ENCODE measurements at places on chromosomes 2 and 18.

DNA sequence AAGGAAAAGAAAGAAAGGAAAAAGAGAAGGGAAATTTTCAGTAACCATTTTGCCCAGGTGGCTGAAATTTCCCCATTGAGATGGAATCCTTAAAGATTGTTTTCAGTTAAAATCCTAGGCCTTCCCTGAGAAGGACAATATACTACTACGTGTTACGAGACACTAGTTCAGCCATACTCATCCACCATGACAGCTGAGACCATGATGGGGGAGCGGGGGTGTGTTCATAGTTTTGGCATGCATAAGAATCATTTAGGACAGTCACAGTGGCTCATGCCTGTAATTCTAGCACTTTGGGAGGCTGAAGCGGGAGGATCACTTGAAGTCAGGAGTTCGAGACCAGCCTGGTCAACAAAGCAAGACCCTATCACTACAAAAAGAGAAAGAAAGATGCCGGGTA, 28.0 kb downstream of the PLA2R1 start:
- DNase-seq, result no peak

- peak; percentile 38 for DNase-seq
Measured at GRCh38 chr2:9800975-9801726, 42.1 kb upstream of the TAF1B start.

GRCh38 chr2:204495381-204495780, 49.9 kb upstream of the PARD3B start:
- DNase-seq, result no peak

- no peak for DNase-seq
Measured at GRCh38 chr2:70630761-70631160, 77.1 kb upstream of the TGFA start.

DNA sequence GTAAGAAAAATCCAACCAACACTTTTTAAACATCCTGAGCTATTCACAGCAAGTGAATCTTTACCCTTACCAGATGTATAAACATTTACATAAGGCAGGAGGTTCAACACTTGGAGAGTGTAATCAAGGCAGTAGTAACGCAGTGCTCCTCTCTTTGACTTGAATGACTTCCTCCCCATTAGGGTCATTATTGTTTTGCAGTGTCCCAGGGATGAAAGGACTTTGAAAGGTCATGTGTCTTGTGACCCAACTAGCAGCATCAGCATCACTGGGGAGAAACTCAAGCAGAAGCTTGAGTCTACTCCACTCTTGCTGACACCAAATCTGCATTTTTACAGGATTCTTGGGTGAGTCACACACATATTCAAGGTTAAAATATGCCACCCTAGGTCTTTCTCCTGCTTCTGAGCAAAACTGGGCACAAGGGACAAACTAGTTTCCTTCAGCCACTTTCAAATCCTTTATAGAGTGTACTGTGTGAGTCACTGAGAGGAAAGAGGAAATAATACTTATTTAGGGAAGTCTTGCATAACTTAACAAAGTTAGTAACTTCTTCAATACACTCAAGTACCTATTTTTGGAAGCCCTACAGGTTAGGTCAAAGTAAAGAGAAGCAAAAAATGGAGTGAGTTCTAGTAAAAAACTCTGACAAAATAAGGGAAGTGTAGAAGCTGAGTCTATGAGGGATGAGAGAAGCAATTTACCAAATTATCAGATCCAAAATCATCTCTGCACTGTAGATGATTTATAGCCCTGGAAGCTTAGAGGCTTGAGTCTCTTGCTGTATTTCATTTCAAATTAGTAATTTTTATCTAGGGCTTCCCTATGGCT, 51.0 kb upstream of the EML4 start:
- DNase-seq, result no peak
